ENCODE measurements at places on chromosomes 4 and X. TPM values are rescaled to one million over a fixed set of nuclear protein-coding genes. Genes with fewer than 3 reads are reported as not detected.

F11 gene
- not detected for total RNA-seq

DNA sequence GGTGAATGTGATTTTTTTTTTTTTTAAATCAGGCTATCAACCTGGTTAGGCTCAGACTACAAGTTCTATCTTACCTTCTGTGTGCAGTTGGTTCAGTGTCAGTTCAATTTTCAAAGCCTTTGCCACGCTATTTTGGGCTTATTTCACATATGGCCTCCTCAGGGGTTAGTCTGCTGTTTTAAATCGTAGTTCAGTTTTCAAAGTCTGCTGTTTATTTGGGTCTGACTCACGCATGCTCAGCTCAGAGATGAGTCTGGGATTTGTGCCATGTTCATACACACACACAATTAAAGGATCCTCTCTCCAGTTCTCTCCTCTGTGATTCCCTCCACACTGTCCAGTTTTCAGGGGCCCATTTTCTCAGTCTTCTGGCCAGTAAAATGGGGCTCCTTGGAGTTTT, 32.3 kb upstream of the ZFX start:
- H3K4me1 ChIP-seq = no peaks in the 10 kb centered on the region
- no peak overlapping the region for H3K4me3 ChIP-seq
- H3K36me3 ChIP-seq = no peaks in the 10 kb centered on the region
- DNase-seq = no peak
- no peak overlapping the region for H3K27ac ChIP-seq

TMSB15C gene
- not detected for total RNA-seq

MSX1 gene
- total RNA-seq = not detected

DNA sequence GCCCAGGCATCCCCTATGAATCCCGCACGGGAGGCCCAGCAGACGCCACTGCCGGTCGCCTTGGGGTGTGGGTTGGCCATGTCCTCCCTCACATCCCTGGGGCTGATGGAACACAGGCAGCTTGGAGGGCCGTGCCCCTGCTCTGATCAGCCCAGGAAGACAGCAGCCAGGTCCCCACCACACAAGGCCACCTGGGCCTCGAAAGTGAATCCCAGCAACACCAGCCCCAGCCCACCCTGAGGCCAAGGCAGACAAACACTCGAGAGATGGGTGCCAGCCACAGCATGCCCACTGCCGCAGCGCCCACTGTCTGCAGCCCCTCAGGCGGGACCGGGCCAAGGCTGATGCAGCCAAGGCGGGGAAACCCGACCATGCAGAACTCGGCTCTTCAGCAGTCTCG, 85.5 kb downstream of the HMX1 start:
- no peak for DNase-seq
- H3K27ac ChIP-seq = no peak overlapping the region
- no peaks in the 10 kb centered on the region for H3K4me1 ChIP-seq
- H3K27me3 ChIP-seq = peaks cover 94% of the 10 kb centered on the region
- H3K4me3 ChIP-seq = no peak overlapping the region
- no peaks in the 10 kb centered on the region for H3K36me3 ChIP-seq

NXF2B gene
- total RNA-seq = not detected

NLGN3 gene
- 0.65 TPM for total RNA-seq

- H3K4me1 ChIP-seq = peaks cover 14% of the 10 kb centered on the region
- H3K36me3 ChIP-seq = no peaks in the 10 kb centered on the region
- H3K4me3 ChIP-seq = peak overlapping the region; percentile 82
- DNase-seq = no peak
- H3K27me3 ChIP-seq = no peaks in the 10 kb centered on the region
Measured at GRCh38 chrX:14872355-14872754, 514 bp downstream of the FANCB start.

All from PC-9 (cell line).